Liver (tissue), 10 donors: ENCODE measurements at places on chromosomes 5 and 9. TPM values are rescaled to one million over a fixed set of nuclear protein-coding genes. Genes with fewer than 3 reads are reported as not detected.

The TYRP1 gene
- 0.17 TPM for total RNA-seq

The TSLP gene
- total RNA-seq, result 0.25 TPM

The BAAT gene
- total RNA-seq, result 167 TPM

The MARCHF11 gene
- 0.05 TPM for total RNA-seq

The SH3GL2 gene
- total RNA-seq, result 0.08 TPM

The DNAI1 gene
- total RNA-seq, result not detected

The ANKRD18B gene
- total RNA-seq, result 0.59 TPM
